CD4-positive, alpha-beta T cell treated with Interleukin-4 for 4 hours (primary cell): ENCODE measurements at places on chromosomes 5 and 9.
A peak's percentile ranks its signal among the peaks of the same experiment; 100 is the strongest.

DNA sequence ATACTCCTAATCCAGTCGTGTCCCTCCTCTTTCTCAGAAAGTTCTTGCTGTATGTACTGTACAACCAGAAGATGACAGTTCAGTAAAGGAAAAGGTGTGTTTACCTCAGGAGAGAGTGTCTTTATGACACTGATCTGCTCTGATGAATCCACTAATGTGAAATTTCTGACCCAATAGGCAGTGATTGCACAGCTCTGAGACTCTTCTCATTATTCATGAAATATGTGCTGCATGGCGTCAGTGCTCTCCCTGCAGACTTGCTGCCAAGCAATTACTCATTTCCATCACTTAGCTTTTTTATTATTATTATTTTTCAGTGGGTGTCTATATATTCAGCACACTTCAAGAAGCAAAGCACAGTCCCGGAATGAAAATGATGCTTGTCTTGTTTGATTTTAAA is 389.0 kb downstream of the RASEF start:
- no peak for DNase-seq

DNA sequence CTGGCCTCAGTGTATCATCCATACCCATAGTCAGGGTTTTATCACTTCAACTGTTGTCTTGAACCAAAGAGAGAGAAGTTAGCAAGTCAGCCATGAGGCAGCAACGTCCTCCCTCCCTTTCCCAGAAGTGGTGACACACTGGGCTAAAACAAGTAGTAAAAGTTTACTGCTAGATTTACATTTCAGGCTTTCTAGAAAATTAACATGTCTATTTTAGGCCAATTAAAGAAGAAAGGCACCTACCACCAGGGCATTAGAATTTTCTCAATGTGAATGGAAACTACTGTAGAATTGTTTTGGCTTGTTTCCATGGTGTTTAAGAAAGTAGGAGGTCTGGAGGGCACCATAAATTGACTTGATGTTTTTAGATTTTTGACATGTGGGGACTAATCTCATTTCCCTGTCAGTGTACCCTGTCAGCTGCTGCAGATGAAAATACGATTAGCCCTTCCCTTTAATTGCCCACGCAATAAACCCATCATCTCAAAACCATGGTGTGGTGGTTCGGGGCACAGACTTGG is 121.8 kb upstream of the ELL2 start:
- DNase-seq = no peak

DNA sequence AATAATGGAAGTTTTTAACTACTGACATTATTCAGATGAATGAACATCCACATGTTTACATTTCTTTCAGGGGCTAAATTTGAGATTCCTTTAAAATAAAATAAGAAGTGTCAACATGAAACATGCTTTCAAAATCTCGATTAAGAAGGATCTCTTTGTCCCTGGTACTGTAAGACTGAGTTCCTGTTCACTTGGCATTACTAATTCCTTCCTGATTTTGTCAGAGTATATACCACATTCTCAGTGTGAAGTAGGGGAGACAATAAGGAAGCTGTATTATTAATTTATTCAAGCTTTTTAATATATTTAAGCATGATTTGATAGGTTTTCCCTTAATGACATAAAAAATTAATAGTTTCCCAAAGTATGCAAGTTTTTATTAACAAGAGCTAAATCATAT is 81.5 kb upstream of the GRHPR start:
- DNase-seq = no peak

DNA sequence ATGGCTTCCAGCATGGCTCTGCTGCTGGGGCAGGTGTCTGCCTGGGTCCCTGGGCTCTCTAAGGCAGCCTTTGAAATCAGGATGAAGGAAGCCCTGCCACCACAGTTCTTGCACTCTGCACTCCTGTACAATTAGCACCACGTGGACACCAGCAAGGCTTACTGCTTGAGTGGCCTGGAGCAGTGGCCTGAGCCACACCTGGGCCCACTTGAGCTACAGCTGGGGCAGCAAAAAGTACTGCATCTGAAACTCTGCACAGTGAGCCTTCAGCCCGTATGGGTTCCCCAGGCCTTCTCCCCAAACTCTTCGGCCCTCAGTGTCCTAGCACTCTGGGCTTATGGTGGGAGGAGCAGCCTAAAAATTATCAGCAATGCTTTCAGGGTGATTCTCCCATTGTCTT is 8.0 kb upstream of the INIP start:
- no peak for DNase-seq

DNA sequence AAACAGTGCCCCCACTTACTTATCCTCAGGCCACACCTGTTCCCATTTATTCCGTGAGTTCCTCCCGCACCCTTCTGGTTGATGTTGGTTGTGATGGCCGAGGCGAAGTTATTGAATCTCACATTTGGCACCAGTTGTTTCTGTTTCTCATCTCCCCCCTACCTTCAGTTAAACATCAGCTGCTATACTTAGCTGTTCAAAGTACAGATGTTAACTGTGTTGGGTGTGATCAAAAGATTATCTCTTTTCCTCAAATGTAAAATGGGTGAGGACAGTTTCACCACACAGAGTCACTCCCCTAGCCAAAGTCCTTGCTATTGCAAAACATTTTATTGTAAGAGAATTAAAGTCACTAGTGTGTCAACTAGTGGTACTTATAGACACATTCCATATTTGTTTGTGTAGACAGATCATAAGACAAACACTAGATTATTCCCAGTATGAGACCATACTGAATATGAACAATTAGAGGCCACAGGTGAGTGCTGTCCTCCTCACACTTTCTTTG is 43.2 kb upstream of the PRSS3 start:
- DNase-seq = no peak

DNA sequence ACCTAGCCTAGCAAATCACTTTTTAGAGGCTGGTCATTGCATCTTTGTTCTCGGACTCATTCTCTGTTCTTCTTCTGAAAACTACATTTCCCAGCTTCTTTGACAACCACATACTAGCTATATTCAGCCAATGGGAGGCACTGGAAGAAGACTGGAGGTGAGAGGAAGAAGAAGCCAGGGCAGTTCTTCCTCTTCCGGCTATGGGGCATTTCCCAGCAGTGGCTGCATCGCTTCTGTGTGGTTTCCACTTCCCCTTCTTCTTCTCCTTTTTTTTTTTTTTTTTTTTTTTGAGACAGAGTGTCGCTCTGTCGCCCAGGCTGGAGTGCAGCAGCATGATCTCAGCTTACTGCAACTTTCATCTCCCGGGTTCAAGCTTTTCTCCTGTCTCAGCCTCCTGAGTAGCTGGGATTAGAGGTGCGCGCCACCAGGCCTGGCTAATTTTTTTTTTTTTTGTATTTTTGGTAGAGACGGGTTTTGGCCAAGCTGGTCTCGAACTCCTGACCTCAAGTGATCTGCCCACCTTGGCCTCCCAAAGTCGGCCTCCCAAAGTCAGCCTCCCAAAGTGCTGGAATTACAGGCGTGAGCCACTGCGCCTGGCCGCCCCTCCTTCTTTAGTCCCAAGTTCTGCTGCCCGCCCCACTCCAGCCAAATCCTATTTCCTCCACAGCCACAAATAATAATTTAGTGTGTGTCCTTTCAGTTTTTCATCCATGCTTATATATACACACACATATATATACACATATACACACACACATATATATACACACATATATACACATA is 6.9 kb upstream of the UBAP1 start:
- peak; percentile 75 for DNase-seq
